HepG2 (cell line): ENCODE measurements at places on chromosomes 11 and 22. TPM values are rescaled to one million over a fixed set of nuclear protein-coding genes. Genes with fewer than 3 reads are reported as not detected.

- DNase-seq, result no peak
These were observed 25.5 kb downstream of the RTN4R start for GRCh38 chr22:20242393-20243175.

- no peak for DNase-seq
These were observed 279.4 kb upstream of the PDGFD start for GRCh38 chr11:104443387-104443786.

DNA sequence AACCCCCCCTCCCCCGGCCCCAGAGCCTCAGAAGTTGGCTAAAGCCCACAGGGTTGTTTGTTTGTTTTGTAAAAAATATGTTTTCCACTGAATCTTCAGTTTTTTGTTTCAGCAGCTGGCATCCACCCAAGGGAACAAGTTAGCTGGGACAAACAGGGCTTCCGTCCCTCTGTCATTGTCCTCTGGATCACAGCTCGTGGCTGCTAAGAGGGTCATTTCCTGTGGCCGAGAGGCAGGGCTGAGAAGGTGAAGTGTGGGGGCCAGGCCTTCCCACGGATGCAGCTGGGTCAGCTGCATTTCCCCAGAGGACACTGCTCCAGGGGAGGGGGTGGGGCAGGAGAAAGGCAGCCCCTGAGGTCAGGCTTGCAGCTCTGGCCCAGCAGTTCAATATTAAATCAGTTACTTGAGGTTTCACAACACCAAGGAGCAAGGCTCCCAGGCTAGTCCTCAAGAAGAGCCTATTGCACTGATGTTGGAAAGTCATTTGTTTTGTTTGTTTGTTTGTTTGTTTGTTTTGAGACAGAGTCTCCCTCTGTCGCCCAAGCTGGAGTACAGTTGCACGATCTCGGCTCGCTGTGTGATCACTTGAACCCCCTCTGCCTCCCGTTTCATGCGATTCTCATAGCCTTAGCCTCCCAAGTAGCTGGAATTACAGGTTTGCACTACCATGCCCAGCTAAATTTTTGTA lies 34.4 kb upstream of the SMTN start:
- peak; percentile 45 for DNase-seq

DNA sequence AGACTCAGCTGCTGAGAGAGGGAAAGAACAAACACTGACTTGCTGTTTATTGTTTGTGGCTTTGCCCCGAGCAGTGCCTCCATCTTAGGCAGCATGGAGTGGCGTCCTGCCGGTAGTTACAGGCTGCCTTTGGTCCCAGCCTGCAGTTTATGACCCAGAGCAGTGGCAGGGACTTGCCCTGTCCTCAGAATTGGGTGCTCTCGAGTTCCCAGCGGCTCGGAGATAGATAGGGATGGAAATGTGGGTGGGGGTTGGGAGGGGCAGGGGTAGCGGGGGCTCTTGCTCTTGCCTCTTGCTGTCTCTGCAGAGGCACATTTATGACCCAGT lies 3.1 kb downstream of the ALX4 start:
- DNase-seq, result no peak

MMP13 gene
- not detected in 2 replicates for total RNA-seq
